ENCODE measurements at places on chromosomes 7 and 10. TPM values are rescaled to one million over a fixed set of nuclear protein-coding genes. Genes with fewer than 3 reads are reported as not detected.

The RET gene
- not detected for total RNA-seq

The OAT gene
- 53.0 TPM for total RNA-seq

DNA sequence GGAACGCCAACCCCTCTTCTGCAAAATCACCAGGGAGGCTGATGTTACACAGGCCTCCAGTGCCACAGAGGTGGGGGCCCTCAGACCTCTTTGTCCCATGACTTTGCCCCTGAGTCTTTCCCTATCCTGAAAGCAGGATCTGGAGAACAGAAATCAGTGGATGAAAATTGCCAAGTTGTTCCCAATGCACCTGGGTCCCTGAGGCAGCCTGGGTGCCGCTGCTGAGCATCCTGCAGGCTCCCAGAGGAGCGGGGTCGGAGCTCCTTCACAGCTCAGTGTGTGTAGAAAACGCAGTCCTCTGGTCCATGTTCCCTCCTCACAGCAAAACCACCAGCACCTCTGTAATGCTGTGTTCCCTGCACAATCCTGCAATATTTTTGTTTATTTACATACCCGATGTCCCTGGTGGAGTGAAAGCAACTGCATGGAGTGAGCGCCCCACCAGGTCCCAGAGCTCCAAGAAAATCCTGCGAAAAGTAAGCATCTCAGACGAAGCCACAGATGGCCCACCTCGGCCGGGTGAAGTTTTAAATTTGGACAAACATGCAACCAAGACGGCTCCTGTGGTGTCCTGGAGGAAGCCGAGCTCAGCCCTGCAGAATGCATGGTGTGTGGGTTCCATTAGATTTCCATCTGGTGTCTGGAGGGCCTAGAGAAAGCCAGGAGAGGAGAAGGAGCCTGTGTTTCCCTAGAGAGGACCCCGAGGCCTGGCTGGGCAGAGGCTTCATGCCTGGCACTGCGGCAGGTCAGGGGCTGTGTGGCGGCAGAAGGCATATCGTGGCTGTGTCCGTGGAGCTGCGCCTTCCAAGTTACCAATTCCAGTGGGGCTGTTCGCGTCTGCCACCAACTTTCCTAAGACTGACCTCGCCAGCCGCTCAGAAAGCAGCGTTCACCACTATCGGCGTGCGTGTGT lies 235.2 kb downstream of the WDR37 start:
- no peak for DNase-seq

- no peak for DNase-seq
Measured at GRCh38 chr10:103645141-103646054, 151.9 kb downstream of the NEURL1 start.

- DNase-seq = no peak
Measured at GRCh38 chr10:29240986-29241660, 47.7 kb upstream of the LYZL1 start.

DNA sequence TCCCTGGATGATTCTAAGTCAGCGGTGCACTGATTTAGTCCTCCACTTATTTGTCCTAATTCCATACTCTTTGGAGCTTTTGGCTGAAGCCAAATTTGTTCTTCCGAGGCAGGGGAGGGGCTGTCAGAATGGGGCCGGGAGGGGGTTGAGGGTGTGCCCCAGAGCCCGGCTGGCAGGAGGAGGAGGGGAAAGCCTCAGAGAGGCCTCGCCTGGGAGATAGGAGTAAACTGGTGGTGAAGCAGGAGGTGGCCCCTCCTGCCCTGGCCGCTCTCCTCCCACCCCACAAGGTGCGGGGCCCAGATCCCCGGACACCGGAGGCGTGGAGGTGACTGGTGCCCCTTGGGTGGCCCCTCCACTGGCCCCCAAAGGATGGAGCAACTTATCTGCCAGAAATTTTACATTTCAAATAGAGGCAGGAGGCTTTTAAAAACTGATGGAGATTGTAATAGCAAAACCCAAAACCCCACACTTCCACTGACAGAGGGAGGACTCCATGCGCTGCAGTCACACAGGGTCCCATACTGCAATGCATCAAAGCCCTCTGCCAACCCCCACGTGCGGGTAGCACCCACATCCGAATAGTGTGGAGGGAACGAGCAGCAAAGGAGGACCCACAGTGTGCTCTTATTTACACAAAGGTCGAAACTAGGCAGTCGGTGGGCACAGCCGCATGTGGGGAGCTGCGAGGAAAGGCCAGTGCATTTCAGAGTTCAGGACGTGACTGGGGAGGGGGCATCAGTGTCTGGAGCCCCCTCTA lies 61.9 kb downstream of the CAMK2B start:
- no peak for DNase-seq

GRCh38 chr10:100509241-100509840 lies 10.3 kb downstream of the SEC31B start:
- DNase-seq = no peak

Measured in Calu3 (cell line).